Activated CD4-positive, alpha-beta T cell treated with anti-CD3 and anti-CD28 coated beads for 48 hours (primary cell): ENCODE measurements at places on chromosomes 12 and 14.
A peak's percentile ranks its signal among the peaks of the same experiment; 100 is the strongest.

- no peak for DNase-seq
These were observed 127.6 kb downstream of the WIF1 start for GRCh38 chr12:64993461-64993860.

GRCh38 chr12:17134315-17134714, 528.4 kb upstream of the LMO3 start:
- no peak for DNase-seq

GRCh38 chr14:24958271-24958670, 91.7 kb downstream of the STXBP6 start:
- no peak for DNase-seq

DNA sequence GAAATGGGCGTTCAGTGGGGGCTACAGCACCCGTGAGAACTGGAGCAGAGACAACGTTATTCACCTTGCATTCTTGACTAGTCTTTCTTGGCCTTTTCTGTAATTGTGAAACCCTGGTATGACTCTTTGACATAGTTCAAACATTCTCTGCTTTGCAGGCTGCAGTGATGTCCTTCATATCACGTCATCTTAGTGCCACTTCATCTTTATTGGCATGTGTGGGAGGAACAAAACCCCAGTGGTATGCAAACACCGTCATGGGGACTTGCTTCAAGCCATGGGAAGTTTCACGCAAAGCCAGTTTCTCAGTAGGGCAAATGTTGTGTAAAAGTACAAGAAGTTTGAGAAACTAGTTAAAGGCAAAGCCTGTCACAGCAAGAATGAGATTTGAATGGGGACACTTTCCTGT, 20.2 kb upstream of the DUSP16 start:
- DNase-seq = peak; percentile 71

GRCh38 chr12:118999107-118999506, 17.8 kb downstream of the SRRM4 start:
- DNase-seq = no peak

DNA sequence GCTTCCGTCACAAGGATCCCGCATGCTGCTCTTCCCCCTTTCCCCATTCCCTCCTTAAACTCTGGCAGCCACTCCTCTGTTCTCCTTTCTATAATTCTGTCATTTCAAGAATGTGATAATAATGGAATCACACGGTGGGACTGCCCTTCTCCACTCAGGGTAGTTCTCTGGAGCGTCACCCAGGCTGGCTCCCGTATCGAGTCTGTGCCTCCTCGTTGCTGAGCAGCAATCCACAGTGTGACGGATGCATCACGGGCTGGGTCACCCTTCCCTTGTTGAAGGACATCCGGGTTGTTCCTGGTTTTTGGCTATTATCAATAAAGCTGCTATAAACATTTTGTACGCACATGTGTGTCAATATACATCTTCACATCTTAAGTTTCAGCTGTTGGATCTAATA, 5.7 kb upstream of the SYNE3 start:
- no peak for DNase-seq

DNA sequence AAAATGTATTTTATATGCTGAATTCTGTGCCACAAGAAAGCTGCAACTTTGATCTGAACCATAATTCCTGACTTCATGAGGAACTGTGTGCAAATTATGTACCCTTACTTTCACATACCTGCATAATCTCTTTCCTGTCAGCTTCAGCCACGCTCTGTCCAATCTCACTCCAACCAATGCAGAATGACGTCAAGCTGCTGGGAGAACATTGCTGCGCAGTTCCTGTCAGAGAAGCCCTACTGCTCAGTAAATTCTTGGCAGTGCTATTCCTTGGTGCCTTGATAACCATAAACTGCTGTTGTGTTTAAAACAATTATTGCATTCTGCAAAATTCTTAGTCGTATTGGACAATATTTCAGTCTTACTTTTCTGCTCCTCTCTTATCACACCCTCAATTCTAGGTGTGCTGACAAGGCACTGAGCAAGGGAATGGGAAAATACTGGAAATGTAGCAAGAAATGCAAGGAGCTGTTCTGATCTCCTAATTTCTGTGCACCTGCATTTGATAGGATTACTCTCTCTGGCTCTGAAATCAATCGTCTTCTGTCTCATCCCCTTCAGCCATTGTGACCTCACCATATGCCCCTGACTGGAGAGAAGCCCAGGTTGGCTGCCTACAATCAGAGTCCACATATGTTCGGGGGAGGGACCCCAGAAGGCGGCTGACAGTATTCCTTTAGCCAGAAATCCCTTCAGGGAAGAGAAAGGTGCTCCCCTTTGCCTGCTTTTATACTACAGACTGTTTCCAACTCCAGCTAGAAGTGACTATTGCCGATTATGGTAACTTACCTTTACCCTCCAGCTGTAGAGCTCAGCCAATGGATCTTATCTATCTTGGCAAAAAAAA, 274.9 kb upstream of the NOVA1 start:
- no peak for DNase-seq

- peak; percentile 19 for DNase-seq
These were observed at the start of gene VSIG10 for GRCh38 chr12:118103601-118104382. Gene VSIG10 (minus strand): TSS chr12:118104011. CDS start chr12:118103671, 340 bp downstream.

- no peak for DNase-seq
These were observed 296.8 kb downstream of the SYT1 start for GRCh38 chr12:79161249-79161934.

GRCh38 chr12:43098766-43099550, 453.0 kb downstream of the ADAMTS20 start:
- DNase-seq = no peak

- no peak for DNase-seq
These were observed 14.7 kb upstream of the HHIPL1 start for GRCh38 chr14:99630202-99630601.

GRCh38 chr12:111995782-111996480, 17.0 kb downstream of the TMEM116 start:
- DNase-seq = no peak

- no peak for DNase-seq
These were observed 49.6 kb upstream of the RASSF3 start for GRCh38 chr12:64560396-64561301.
